ENCODE measurements at places on chromosomes 16 and 17.

DNA sequence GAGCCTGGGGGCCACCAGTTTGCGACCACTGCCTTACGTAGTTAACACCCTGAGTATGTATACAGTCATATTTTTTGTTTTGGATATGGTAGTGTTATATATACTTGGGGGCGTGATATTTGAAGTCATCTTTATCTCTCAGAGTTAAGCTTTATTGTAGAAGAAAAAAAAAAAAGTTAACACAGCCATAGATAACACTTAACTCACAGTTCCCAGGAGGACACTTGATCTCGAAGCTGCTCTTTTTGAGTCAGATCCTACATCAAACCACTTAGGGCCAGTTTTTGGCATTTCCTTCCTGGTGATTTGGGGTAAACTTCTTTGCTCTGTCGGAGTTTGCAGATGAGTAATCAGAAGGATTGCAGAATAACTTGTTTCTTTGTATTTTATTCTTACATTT is 5.8 kb downstream of the ITPRIPL2 start:
- no peak for DNase-seq

GRCh38 chr16:67019171-67019570 is 9.8 kb upstream of the CBFB start:
- DNase-seq: no peak

DNA sequence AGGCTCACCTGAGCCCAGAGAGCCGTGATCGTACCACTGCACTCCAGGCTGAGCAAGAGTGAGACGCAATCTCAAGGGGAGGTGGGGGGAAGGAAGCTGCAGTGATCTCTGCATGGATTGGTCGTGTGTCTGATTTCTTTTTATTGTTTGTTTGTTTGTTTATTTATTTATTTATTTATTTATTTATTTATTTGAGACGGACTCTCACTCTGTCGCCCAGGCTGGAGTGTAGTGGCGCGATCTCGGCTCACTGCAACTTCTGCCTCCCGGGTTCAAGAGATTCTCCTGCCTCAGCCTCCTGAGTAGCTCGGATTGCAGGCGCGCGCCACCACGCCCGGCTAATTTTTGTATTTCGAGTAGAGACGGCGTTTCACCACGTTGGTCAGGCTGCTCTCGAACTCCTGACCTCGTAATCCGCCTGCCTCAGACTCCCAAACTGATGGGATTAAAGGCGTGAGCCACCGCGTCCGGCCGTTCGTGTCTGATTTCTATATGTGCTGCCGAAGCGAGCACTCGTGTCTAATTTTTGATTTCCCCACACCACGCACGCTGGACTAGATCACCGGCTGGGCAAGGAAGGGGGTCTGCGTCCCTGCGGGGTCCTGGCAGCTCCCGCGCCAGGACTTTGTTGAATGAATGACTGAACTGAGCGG is 448 bp upstream of the TNFRSF12A start:
- no peak for DNase-seq

- no peak for DNase-seq
Observed at GRCh38 chr17:81354954-81355347, 40.3 kb upstream of the BAHCC1 start.

DNA sequence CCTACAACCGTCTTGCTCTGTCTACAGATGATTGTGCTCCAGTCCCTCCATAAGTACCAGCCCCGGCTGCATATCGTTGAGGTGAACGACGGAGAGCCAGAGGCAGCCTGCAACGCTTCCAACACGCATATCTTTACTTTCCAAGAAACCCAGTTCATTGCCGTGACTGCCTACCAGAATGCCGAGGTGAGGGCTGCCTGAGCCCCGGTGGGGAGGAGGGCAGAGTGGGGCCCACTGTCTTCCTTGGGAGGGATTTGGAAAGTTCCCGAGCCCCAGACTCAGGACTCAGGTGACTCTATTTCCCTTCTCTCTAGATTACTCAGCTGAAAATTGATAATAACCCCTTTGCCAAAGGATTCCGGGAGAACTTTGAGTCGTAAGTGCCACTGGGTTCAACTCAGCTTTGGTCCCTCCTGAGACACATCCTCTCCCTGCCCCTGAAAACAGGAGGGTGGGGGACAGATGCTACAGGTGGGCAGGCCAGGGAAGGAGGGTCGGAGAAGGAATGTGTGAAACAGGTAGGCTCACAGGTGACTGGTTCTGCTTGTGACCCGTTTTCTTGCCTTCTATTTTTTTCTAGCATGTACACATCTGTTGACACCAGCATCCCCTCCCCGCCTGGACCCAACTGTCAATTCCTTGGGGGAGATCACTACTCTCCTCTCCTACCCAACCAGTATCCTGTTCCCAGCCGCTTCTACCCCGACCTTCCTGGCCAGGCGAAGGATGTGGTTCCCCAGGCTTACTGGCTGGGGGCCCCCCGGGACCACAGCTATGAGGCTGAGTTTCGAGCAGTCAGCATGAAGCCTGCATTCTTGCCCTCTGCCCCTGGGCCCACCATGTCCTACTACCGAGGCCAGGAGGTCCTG is 11.4 kb downstream of the TBX21 start:
- DNase-seq: no peak

GRCh38 chr17:56777859-56778258 is 55.9 kb downstream of the C17orf67 start:
- no peak for DNase-seq

DNA sequence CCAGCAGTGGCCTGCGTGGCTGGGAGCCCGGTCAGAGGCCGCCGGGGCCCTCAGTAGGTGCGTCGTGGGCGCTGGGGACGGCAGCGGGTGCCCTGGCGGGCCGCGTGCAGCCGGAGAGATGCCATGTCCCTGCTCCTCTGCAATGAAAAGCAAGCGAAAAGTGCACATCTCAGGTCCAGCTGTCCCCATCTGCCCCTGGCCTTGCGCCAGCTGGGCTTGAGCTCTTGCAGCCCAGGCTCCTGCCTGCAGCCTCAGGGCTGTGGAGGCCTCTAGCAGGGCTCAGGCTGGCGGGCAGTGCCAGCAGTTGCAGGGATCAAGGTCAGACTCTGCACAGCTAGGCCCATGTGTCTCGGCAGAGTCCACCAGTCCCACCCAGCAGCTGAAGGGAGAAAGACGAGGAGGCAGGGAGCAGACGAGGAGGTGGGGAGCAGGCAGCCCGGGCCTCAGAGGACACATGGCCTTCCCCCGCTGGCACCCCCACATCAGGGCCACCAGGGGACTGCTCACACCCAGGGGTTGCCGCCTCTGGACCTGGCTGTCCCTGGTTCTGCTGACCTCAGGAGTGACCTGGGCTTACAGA is 11.2 kb downstream of the SLC16A3 start:
- DNase-seq: no peak

DNA sequence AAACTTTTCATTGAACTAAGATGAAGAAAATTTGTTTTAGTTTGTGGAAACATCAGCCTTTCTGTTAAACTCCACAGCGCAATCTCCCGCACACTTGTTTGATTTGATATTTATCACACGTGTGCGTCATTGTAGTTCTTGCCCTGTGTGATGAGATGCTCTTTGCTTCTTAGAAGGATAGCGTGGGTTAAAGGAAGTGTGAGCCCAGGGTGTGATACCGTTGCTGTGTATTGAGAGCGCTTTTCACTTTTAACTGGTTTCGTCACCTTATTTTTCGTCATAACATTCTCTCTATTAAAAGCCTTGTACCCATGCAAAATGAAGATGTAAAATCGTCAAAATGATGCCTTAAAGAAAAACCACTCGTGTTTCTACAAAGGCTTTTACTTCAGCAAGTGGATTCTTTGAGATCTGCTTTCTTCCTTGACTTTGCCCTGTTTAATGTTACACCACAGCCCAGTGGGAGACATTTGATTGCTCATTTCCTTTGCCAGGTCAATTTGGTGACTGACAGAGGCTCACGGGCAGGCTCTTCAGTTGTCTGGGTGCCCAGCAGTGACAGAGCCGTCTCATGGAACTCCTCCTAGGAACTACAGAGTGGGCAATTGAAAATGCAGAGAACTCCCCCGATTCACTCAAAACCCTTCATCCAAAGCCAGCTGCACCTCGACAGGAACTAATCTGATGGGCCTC is 61.1 kb downstream of the RPA1 start:
- DNase-seq: no peak

- no peak for DNase-seq
Observed at GRCh38 chr17:74945543-74945942, 9.8 kb downstream of the OTOP3 start.

- DNase-seq: no peak
Observed at GRCh38 chr17:42303694-42304093, 15.4 kb downstream of the STAT5A start.

GRCh38 chr16:85541980-85542900 is 70.9 kb upstream of the GSE1 start:
- DNase-seq: no peak

- no peak for DNase-seq
Observed at GRCh38 chr17:75082683-75083082, 5.1 kb upstream of the SLC16A5 start.

GRCh38 chr16:85157813-85158742 is 45.8 kb upstream of the CIBAR2 start:
- no peak for DNase-seq

GRCh38 chr16:49675413-49675812 is 180.5 kb downstream of the ZNF423 start:
- DNase-seq: no peak

DNA sequence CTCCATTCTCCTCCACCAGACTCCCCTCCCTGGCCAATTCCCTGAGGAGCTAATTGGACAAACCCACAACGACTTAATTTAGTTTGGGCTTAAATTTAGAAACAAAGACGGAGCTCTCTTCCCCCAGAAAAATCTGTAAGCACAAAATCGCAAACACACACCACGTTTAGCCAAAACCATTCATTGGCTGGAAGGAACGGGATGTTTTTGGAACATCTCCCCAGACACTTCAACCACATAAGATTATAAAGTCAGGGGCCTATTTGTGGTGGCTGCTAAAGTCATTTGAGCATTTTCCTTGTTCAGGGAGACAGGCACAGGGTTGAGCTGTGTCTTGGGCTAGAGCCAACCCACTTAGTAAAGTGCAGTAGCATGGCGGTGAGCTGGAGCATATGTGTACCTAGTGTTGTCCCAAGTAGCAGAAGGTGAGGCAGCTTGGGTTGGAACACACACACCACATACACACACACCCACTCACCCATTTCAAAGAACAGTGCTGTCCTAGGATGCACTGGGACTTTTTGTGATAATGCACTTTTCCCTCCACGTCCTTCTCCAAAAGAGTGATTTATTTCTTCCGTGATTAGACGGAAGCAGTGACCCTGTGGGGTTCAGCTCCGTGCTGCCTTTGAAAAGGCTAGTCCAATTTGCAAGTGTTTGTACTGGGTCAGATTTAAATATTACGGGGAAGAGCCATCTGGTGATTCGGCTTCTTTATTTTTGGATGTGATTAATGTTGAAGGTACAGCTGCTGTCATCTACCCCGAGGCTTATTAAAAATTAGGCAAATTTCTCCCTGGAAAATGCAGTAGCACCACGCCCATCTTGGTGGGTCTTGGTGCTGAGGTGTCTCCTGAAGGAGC is 32.2 kb downstream of the ELAC2 start:
- DNase-seq: no peak

DNA sequence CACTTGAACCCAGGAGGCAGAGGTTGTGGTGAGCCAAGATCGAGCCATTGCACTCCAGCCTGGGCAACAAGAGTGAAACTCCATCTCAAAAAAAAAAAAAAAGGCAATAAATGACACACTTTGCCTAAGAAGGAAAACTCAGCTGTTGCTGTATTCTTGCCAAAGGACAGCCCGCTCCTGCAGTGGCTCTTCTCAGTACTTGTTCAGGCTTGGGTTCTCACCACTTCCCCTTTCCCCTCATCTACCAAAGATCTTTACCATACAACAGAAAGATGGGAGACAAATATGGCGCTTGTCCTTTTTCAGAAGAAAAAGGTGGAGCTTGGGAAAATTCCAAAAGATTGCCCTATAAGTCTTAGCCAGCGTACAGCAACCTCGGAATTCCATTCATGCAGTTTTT is 58.5 kb downstream of the MYH13 start:
- no peak for DNase-seq

GRCh38 chr17:50604513-50604912 is 30.2 kb upstream of the ABCC3 start:
- no peak for DNase-seq

- DNase-seq: no peak
Observed at GRCh38 chr17:45780921-45781320, 3.2 kb upstream of the CRHR1 start.

GRCh38 chr16:56451753-56452689 is 667 bp downstream of the OGFOD1 start:
- no peak for DNase-seq

GRCh38 chr17:8887834-8888703 is 20.6 kb upstream of the PIK3R6 start:
- DNase-seq: no peak

DNA sequence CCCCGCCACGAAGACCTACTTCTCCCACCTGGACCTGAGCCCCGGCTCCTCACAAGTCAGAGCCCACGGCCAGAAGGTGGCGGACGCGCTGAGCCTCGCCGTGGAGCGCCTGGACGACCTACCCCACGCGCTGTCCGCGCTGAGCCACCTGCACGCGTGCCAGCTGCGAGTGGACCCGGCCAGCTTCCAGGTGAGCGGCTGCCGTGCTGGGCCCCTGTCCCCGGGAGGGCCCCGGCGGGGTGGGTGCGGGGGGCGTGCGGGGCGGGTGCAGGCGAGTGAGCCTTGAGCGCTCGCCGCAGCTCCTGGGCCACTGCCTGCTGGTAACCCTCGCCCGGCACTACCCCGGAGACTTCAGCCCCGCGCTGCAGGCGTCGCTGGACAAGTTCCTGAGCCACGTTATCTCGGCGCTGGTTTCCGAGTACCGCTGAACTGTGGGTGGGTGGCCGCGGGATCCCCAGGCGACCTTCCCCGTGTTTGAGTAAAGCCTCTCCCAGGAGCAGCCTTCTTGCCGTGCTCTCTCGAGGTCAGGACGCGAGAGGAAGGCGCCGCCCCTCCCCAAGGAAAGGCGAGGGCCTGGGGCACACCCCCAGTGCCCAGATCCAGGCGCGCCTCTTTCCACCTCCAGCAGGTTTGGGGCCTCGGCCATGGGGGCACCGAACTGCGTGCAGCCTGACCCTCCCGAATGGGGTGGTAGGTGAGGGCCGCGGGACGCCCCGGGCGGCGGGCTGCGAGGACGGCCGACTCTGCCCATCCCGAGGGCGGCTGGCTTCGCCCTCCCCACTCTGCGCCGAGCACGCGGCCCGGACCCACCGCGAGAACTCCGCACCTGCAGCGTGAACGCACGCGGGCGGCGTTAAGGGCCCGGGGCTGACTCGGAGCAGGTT is 664 bp downstream of the HBQ1 start:
- DNase-seq: peak; percentile 80

DNA sequence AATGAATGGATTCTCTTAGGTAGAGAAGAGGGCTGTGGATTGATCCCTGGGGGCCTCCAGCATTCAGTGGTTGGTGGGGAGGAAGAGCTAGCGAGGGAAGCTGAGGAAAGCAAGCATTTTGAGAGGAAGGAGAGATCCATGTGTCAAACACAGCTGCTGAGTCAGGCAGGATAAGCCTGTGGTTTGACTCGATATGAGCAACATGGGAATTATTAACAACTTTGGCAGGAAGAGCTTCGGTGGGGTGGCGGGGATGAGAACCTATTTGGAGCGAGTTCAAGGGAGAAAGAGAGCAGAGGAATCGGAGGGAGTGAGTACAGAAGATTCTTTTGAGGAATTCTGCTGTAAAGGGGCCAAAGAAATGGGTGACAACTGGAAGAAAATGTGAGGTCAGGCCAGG is 59.5 kb upstream of the CDC42EP4 start:
- no peak for DNase-seq

GRCh38 chr17:44807817-44808155 is 22.3 kb downstream of the GJC1 start:
- no peak for DNase-seq

Measured in activated T-helper 1 cell treated with anti-CD3 and anti-CD28 coated beads, Interleukin-2, amount 50 U/mL, for 16 hours (primary cell).